Uterus (tissue), 4 donors: ENCODE measurements at places on chromosomes 5 and 9. TPM values are rescaled to one million over a fixed set of nuclear protein-coding genes. Genes with fewer than 3 reads are reported as not detected.

DNA sequence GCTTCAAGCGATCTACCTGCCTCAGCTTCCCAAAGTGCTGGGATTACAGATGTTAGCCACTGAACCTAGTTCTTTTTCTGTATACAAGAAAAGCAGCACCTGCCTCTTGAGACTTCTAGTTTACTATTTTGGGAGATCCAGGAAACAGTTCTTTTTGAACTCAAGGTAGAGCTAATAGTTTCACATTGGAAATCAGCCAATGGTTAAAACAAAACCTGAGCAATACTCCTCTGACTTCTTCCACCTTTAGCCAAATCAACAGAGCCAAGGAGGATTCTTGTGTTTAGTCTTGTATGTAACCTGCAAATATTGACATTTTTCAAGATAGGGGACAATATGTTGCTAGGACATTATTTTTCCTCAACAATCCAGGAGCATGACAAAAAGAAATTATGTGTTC is 349.4 kb downstream of the SH3GL2 start:
- DNase-seq: no peak

- no peak for DNase-seq
Observed at GRCh38 chr5:147504535-147504934, 5.3 kb downstream of the DPYSL3 start.

GRCh38 chr5:116442931-116443551 is 131.6 kb downstream of the SEMA6A start:
- DNase-seq: no peak

GRCh38 chr5:82330530-82331270 is 52.5 kb upstream of the RPS23 start:
- no peak for DNase-seq

- no peak for DNase-seq
Observed at GRCh38 chr9:130297371-130297770, 31.8 kb downstream of the HMCN2 start.

- peak; percentile 61 for DNase-seq
Observed at GRCh38 chr9:104872656-104873488, 55.1 kb downstream of the ABCA1 start.

DNA sequence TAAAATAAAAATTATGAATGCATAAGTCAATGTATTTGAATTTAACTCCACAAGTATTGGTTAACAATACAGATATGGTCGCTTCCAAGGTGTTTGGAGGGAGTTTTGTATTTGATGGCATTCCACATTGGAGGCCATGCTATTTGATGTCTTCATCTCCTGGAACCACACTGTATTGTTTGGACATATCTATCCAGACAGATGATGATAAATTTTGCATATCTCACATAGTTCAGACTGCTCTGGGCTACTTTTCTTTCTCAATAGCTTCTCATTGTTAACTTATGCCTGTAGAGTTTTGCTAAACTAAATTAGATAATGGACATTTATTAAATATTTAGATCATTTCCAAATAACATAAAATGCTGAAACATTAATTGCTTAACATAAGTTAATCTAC is 58.0 kb downstream of the CDKN2A start:
- no peak for DNase-seq

GRCh38 chr5:25579111-25579510 is 934.3 kb upstream of the CDH10 start:
- no peak for DNase-seq

GRCh38 chr9:26802921-26803320 is 89.7 kb downstream of the CAAP1 start:
- no peak for DNase-seq

GRCh38 chr5:54226215-54226614 is 84.2 kb downstream of the ARL15 start:
- no peak for DNase-seq

DNA sequence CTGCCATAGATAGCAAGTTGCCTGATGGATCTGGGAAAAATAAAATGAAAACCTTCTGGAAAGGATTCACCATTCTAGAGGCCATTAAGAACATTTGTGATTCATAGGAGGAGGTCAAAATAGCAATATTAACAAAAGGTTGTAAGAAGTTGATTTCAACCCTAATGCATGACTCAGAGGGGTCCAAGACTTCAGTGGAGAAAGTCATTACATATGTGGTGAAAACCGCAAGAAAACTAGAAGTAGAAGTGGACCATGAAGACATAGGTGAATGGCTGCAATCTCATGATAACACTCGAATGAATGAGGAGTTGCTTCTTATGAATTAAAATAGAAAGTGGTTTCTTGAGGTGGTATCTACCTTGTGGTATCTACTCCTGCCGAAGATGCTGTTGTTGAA is 86.6 kb downstream of the GABRA1 start:
- no peak for DNase-seq

DNA sequence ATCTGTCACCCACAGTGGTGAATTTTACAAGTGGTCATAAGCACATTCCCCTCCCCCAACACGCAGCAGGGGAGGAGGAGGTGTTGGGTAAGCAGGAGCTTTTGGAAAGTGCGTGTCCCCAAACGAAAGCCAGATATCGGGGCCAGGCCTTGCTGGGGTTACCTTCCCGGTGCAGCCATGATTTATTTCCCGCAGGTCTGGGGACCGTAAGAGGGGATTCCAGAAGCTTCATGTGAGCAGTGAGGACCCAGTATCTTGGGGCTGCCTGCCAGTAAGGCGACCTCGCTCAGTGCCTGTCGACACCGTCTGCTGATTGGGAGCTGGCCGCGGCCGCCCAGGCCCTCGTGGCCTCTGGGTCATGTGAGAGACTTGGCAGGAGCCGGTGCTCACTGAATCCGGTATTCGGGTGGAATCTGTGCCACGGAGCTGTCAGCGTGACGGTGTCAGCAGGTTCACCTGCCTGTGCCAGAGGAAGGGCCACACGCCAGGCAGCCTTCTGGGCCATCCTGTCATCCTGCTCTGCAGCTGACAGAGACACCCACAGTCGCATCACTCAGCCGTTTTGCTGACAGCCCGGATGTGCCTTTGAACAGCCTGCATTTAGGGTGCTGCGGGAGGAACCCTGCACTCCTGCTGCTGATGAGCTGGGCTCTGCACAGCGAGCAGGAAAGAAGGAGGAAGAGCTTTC is 37.3 kb downstream of the SEC61B start:
- peak; percentile 77 for DNase-seq

- no peak for DNase-seq
Observed at GRCh38 chr9:18022642-18023041, 443.8 kb downstream of the SH3GL2 start.

DNA sequence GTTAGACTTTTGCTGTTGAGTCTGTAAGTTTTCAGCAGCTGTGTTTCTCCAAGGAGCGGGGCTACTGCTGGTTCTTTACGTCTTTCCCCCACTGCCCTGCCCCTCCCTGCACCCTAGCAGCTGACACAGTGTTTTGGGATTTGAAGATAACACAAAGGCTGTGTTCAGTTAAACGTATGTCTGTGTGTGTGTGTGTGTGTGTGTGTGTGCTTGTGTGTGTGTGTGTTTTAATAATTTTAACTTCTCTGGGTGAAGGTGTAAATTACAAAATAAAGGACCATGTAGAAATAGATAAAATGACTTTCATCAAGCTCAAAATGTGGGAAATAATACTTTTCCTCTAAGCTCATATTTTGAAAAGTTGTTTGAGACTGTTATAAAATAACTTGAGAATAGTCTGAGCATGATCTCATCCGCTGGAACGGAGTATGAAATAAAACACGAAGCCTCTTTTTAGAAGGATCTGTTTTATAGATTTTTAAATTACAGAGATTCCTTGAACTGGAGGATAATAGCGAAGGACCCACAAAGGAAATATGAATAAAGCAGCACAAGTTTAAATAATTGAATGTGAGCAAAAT is 10.9 kb downstream of the ABL1 start:
- DNase-seq: peak; percentile 66

- DNase-seq: no peak
Observed at GRCh38 chr9:89247431-89248353, 63.3 kb upstream of the CKS2 start.

DNA sequence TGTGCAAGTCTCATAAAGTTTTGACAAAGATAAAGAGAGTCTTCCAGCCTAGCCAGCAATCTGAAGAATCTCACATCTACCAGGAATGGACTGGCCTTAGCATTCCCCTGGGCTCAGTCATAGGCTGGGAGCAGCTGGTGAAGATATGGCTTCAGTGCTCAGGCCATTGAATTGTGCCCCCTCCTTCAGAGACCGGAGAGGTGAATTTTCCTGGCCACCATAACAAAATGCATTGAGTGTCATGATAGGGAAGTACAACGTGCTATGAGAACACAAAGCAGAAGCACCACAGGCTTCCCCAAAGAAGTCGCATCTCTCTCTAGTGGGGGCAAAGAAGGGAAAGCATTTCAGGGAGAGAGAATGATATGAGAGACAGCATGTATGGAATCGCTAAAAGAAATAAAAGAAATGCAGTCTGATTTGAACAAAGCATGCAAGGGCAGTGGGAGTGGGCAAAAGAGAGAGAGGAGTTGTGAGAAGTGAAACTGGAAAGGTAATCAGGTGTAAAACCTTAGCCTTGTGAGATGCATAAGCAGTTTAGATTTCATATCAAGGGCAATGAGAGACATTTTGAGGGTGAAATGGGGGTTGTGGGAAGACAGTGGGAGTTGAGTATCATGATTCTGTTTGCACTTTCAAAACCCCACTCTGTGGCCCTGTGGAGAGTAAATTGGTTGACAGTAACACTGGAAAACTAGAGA is 57.1 kb upstream of the NMUR2 start:
- no peak for DNase-seq

- no peak for DNase-seq
Observed at GRCh38 chr9:37956904-37957663, 53.2 kb upstream of the SLC25A51 start.

GRCh38 chr5:151904909-151905308 is 19.7 kb downstream of the GLRA1 start:
- DNase-seq: no peak

DNA sequence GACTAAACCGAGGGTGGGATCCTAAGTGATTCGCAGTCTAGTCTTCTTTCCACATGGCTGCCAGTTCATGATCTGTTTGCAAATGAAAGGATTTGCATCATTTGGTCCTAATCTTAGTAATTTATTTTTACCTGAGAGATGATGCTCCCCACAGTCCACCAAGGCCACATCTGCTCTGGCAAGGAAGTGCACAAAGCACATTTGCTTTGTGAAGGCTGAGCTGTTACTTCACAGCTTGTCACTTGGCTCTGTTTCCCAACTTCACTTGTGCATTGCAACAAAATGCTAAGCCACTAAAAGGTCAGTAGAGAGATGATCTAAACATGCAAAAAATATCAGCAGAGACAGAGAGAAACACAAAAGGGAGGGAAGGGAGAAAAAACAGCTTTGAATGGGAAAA is 128.5 kb upstream of the VLDLR start:
- peak; percentile 61 for DNase-seq

DNA sequence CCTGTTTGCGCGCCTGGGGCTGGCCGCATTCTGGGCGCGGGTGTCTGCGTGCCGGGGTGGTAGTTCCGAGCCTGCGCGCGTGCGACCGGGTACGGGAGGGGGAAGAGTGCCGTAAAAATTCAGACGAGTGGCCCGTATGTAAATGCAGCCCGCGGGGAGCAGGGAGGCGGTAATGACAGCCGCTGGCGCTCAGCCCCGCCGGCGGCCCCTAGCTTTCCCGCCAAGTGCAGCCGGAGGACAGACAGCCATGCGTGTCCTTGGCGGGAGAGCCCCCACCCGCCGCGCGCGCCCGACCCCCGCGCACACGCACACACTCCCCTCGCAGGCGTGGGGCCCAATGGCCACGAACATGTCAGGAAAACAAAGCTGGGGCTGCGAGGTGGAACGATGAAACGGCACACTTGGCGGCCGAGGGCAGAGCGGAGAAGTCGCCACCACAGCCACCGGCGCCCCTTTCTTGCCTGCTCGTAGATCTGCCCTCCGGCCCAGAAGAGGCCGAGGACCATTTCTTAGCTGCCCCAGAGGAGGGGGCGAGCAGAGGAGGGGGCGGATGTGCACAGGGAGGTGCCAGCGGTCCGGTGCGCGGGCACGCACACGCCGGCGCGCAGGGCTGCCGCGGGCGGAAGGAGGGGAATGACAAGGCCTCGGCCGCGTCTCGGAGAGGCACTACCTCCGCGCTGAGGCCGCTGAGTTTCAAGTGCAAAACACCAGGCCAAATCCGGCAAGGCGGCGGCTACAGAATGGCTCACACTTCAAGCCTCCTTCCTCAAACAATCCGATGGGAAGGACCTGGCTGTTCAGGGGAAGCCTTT is 208.4 kb downstream of the MEF2C start:
- DNase-seq: no peak

GRCh38 chr5:107704681-107705401 is 34.1 kb upstream of the EFNA5 start:
- no peak for DNase-seq

- no peak for DNase-seq
Observed at GRCh38 chr9:73037613-73038012, 84.8 kb upstream of the ALDH1A1 start.

DNA sequence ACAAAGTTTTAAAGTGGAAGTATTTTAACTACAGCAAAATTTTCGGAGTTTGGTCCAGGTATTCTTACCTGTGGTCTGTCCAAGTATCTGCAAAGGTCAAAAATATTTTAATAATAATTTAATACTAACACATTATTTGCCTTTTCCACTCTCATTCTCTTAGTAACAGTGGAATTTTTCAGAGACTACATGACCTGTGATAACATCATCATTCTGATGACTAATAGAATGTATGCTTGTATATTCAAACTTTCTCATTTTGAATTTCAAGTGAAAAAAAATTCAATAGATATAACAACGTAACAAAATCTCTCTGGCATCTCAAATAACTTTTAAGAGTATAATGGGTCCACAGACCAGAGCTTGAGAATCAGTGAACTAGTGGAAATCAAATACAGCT is 78.3 kb downstream of the FBXL17 start:
- DNase-seq: no peak

GRCh38 chr5:124642151-124642550 is 104.3 kb downstream of the ZNF608 start:
- DNase-seq: no peak

- DNase-seq: no peak
Observed at GRCh38 chr5:14557791-14558415, 23.7 kb upstream of the OTULINL start.

GRCh38 chr5:62112689-62113228 is 193.2 kb upstream of the KIF2A start:
- no peak for DNase-seq

GRCh38 chr5:11104651-11105112 is 343.6 kb upstream of the DAP start:
- DNase-seq: no peak

Gene ITGA1
- total RNA-seq: 47.4 TPM

Gene KIAA1958
- 7.4 TPM for total RNA-seq

Gene PTPRD
- total RNA-seq: 1.2 TPM

Gene ZDHHC11B
- total RNA-seq: 2.4 TPM

Gene MZB1
- 5.6 TPM for total RNA-seq

Gene GARIN3
- not detected for total RNA-seq

Gene BTNL8
- total RNA-seq: 2.9 TPM

Gene SLC25A48
- total RNA-seq: not detected

Gene ACTBL2
- not detected for total RNA-seq

Gene LRRC70
- 12.1 TPM for total RNA-seq

Gene PCDHA6
- total RNA-seq: 1.3 TPM

Gene NR2F1
- 26.8 TPM for total RNA-seq

Gene SLC46A2
- not detected for total RNA-seq

Gene GHR
- total RNA-seq: 3.6 TPM

Gene PLPPR1
- total RNA-seq: not detected

Gene SOX30
- total RNA-seq: not detected

Gene INSL6
- not detected for total RNA-seq
